GM12891 (cell line): ENCODE measurements at places on chromosomes 12 and 14.

GRCh38 chr12:106234449-106234848, 13.4 kb downstream of the CKAP4 start:
- no peak for DNase-seq

GRCh38 chr14:102071283-102071998, 15.4 kb downstream of the HSP90AA1 start:
- DNase-seq = no peak

GRCh38 chr12:25970916-25971653, 12.6 kb downstream of the RASSF8 start:
- no peak for DNase-seq

GRCh38 chr14:36295642-36296627, 24.5 kb downstream of the MBIP start:
- no peak for DNase-seq

DNA sequence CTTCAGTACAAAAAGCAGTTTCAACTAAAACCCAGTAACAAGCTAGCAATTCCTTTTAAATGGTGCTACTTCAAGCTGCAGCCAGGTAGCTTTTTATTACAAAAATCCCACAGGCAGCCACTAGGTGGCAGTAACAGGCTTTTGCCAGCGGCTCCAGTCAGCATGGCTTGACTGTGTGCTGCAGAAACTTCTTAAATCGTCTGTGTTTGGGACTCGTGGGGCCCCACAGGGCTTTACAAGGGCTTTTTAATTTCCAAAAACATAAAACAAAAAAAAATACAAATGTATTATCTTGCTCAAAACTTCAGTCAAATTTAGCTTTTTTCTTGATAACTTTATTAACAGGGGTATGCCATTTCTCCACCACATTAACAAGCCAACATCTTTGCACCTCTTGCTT, 3.6 kb upstream of the CLEC4E start:
- DNase-seq = peak; percentile 43

- DNase-seq = no peak
Measured at GRCh38 chr12:98644433-98644711, 216 bp downstream of the IKBIP start.
